Retina (tissue), 1 donor: ENCODE measurements at places on chromosomes 12 and 14.

- DNase-seq: no peak
These were observed 60.0 kb downstream of the LIN52 start for GRCh38 chr14:74144789-74145188.

DNA sequence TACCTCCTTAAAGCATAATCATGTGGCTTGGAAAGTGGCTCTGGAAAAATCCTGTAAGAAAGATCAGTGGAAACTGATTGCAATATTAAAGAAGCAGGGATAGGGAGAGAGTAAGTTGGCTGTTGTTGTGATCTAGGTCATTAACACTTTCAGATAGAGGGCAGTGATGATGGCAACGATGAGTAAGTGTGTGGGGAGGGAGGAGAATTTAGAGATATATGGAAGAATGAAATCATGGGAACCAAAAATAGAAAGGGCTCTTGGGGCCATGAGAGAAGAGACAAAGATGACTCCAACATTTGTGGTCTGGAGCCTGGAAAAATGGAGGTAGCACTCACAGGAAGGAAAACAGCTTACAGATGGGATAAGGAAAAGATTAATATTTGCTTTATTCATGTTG lies 23.3 kb downstream of the SNRPF start:
- no peak for DNase-seq

GRCh38 chr14:89912667-89913211 lies 41.8 kb downstream of the EFCAB11 start:
- peak; percentile 67 for DNase-seq

- DNase-seq: peak; percentile 88
These were observed 524.4 kb downstream of the MED13L start for GRCh38 chr12:115752913-115753726.

DNA sequence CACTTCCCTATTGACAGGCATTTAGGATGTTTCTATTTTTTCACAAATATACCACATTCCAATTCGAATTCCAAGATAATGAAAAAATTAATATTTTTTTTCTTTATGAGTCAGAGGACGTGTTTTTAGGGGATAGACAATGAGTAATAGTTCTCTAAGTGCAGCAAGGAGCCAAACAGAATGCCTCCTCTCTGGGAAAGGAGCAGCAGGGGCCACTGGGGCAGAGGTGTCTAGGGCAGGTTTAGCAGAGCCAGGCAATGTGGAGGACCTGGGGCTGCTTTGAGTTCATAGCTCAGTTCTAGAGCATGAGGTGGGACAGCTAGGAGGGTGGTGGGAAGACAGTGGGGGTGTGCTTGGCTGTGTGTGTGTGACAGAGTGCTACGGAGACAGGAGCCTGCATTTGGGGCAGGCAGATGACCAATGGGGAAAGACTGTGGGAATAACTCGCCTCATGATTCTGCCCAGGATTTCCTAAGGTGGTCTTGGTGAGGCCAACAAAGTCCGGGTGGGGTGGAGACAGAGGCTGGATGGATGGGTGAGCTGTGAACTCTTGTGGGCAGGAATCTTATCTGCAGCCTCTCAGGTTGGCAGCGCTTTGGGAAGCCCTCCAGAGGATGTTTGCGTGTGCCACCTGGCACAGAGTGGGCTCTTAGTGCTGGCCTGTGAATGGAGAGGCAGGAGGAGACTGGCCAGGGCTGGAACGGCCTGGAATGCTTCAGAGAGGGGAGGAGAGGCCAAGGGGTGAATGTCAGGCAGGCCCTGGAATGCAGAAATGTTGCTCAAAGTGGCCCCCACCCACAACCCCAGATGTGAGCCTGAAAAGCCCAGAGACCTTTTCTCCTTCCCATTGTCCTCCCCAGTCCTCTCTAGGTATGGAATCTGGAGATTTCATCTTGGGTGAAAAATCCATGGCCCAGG lies 2.4 kb upstream of the KRT7 start:
- no peak for DNase-seq

DNA sequence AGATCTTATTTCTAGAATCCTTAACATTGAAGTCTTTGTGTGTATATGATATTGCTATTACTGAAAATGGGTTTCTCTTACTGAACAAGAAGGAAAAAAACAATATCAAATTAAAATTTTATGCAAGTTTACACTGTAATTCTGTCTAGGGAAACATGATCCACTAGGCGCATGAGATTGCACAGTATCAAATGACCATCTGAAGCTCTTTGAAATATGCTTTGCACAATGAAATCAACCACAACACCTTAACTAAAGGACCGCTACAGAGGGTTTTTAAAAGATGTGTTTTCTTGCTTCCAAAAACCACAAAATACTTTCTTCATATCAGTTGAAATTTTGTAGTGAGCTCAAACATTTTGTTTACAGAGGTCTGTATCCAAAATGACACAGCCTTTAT lies 15.1 kb upstream of the KERA start:
- DNase-seq: no peak

DNA sequence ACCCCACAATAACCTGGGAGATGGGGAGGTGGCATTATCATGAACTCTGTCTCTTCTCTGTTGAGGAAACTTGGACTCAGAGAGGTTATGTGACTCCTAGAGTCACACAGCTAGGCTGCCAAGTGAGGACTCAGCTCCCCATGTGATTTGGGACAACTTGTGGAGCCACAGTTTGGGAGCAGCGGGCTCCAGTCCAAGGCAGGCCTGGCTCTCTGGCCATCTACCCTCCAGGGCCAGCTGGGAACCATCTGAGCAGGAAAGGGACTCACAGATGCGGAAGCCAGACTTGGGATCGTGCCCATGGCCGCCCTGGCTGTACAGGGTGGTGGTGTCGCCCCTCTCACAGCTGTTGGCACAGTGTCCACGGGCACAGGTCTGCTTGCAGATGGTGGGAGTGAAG lies 59.1 kb downstream of the ISCA2 start:
- DNase-seq: no peak

DNA sequence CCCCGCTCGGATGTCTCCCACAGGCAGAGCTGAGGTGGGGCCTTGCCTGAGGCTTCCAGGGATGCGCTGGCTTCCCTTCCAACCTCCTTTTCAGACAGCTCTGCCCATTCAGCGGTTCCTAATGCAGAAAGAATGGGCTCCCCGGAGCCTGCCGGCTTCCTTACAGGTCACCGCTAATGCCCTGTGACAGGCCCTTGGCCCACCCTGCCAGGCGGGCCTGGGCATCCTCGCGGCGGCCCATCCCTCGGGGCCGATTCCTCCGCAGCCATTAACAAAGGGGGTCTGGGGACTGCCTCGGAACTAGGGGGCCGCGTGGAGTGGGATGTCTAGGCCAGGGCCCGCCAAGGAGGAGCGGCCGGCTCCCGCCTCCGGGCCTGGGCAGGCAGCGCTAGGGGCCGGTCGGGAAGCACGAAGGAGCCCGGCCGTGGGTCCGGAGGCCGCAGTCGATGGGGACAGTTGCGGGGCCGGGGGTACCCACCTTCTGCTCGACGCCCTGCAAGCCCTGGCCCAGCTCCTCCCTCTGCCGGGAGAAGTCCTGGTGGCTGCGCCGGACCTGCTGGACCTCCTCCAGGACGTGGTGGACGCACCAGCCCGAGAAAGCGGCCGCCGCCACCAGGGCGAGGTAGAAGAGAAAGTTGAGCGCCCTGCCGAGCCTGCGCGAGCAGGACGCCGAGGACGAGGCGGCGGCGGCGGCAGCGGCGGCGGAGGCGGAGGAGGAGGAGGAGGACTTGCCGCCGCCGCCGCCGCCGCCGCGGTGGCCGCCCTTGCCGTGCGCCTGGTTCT lies 738 bp downstream of the CKAP4 start:
- peak; percentile 93 for DNase-seq

DNA sequence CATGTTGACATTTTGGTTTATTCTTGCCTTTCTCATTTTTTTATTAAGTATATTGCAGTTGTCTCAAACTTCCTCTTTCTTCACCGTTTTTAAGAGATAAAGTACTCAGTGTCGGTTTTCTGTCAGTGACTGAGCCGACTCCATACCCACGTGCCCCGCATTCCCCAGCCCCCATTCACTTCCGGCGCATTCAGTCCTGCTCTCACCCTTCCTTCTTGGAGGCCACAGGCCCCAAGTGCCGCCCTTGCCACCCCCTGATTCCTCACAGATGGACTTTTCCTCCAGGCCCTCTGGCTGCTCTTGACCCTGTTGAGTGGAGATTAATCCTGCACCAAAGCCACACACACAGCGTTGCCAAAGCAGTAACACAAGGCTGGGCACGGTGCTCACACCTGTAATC lies 19.1 kb upstream of the DNAH10 start:
- DNase-seq: no peak

DNA sequence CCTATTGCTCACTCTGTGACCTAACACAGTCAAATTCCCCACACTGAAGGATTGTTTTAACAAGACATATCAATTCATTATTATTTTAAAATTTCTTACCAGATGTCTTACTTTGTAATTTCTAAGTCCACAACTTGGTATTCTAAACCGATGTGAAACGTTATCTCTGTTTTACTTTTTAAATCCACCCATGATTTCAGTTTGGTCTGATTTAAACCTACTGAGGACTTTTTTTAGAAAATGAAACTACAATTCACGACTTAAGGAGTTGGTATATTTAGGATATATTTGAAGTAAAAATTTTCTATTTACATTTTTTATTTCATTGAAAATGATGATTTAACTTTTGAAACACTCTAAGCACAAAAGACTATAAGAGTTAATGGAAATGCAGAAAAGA lies 35.1 kb upstream of the GRIP1 start:
- no peak for DNase-seq

DNA sequence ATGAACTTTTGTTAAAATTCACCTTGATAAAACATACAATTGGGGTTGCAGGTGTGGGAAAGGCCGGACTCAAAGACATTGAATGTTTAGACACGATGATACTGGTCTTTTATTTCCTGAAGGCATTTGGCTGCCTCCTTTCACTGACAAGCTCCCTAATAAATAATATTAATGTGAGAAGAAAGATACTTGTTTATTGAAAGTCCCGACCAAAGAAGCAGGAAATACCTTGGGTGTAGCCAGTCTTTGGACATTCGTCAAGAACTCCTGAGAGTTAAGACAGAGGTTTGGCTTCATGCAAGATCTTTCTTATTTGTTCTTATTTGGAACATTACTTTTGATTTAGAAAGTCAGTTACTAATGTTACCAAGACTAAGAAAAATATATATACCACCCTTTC lies 1133.8 kb upstream of the SEL1L start:
- DNase-seq: no peak

GRCh38 chr12:41264281-41264680 lies 76.2 kb downstream of the PDZRN4 start:
- DNase-seq: no peak

GRCh38 chr12:8913702-8914032 lies 642 bp upstream of the PHC1 start:
- no peak for DNase-seq

- DNase-seq: no peak
These were observed 38.3 kb upstream of the DYNC1H1 start for GRCh38 chr14:101926085-101926484.

DNA sequence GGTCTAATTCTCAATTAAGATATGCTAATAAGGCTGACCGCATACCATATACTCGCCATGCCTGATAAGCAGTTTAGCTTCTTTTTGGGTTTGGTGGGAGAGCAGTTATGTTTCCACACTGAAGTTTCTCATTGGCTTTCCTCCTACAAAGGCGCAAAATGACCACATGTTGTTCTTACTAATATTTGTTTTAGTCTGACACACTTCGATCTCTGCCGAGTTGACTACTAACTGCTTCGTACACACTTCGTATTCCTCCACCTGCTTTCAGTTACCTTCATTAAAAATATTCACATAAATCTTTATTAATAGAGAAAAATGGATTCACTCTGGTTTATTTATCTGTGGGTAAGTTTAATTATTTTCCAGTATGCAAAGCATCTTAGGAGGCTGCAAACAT lies 41.7 kb downstream of the EMP1 start:
- no peak for DNase-seq

GRCh38 chr14:91245029-91245428 lies 525 bp upstream of the GPR68 start:
- DNase-seq: no peak

GRCh38 chr12:103728323-103728722 lies 112.7 kb downstream of the NT5DC3 start:
- no peak for DNase-seq

DNA sequence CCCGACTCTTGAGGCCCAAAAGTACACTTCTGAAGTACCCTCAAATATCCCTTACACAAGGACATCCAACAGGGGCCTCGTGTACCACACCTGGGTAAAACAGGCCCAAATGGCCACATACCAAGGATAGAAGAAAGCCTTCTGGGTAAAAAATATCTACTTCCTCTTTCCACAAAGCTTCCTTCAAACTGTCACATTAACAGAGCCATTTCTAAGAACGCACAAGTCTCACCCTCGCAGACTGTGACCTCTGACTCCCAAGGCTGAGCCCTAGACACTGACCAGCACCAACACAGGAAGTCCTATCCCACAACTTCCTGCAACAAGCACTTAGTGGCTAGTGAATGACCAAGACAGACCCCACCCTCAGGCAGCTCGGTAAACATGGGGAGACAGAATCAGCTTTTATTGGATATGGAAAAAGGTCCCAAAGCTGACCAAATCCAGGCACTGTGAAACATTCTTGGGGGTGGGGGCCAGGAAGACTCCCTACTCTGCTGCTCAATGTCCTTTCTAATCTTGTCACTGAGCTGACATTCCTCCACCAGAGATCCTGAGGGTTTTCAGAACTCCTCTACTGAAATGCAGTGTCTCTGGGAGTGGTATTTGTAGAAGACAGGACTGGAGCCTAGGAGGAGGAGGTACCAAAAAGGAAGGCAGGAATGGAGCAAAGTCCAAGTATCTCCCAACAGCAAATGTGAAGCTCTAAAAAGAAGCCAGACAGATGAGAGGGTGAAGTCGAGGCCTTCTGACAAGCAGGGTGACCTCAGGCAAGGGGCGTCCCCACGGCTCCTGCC lies 15.9 kb downstream of the KCTD10 start:
- DNase-seq: no peak

GRCh38 chr12:6560501-6561205 lies 4.8 kb upstream of the IFFO1 start:
- no peak for DNase-seq

DNA sequence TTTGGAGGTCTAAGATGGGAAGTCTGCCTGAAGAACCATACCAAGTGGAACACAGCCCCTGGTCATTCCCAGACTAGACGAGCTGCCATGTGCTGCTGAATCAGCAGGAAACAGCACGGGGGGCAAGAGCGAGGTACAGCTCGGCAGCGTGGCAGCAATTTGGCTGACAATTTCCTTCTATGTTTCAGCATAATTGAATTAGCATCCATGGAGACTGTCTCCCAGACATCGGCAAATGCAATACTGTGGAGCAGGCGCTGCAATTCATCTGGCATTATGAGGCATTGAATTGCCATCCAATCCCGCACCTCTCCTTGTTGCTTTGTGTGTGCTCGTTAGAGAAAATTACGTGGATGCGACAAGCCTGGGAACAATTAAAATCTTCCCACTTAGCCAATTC lies 46.0 kb upstream of the CCDC60 start:
- peak; percentile 72 for DNase-seq

DNA sequence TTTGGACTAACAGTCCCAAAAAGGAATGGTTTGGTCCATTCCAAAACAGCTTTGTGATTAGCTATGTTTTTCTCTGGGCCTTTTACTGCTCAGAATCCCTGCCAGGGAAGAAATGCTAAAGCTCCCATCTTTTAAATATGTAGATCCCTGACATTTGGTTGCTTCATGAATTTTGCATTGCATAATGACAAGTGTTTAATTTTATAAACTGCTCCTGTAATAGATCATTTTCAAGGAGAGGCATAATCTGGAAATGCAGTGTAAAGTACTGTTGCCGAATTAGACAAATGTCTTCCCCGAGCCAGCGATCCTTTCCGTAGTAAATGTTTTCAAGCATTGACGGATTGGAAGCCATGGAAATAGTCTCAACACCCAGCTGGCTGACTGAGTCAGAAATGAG lies 291.3 kb upstream of the PRKD1 start:
- no peak for DNase-seq

- DNase-seq: no peak
These were observed 996.8 kb upstream of the TMEM132C start for GRCh38 chr12:127270193-127270592.
